ENCODE measurements at places on chromosomes 2 and 18.

DNA sequence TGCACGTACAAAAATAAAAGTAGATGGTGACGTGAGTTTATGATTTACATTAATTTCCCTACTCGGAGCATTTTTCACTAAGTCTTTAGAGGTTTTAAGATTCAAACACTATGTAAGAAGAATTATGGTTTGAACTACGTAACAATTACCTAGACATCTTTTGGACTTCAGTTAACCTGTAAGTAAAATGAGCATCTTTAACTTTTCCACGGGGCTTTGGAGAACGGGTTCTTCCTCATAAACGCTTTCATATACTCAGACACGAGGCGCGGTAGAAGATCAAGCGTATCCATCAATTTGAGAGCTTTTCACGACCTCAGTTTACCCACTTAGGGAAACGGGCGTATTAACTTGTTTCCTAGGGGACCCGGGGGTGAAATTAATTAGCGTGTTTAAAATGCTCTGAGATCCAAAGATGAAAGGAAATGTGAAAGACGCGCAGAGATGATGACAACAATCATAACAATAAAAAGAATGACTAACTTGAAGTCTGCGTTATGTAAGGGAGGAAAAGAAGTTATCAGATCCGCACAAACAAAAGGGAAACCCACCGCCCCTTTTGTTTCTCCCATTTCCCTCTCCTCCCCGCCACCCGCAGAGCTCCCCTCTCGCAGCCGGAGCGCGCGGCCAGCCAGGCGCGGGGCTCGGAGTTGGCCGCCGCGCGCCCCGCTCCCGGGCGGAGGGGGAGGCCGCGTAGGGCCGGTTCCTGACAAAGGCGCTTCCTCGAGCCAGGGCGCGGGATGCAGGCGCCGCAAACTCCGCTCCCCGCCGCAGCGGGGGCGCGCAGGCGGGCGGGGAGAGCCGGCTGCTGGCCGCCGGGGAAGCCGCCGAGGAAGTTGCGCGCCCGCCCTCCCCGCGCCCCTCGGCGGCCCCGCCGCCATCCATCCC lies 807 bp downstream of the PELI1 start:
- DNase-seq: peak; percentile 33

DNA sequence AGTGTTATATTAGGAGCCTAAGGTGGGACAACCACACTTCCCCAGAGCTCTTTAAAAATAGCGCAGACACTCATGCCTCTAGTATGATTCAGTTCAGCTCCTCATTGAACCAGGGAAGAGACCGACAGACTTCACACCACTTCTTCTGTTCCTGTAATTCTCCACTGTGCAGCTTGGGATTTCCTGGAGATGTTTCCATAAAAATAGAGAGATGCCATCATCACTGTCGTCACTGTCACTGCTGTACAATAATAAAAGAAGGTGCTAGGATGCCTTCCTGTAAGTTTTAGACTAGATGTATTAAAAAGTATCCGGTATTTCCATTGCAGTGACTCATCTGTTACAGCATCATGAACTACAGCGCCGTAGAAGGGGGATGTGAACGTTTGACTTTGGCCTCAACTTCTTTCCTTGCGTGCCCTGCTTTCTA lies 110.9 kb downstream of the FAM210A start:
- DNase-seq: no peak

- DNase-seq: no peak
Observed at GRCh38 chr2:158616480-158617000, 159.8 kb downstream of the PKP4 start.

GRCh38 chr2:26978061-26978596 lies 7.7 kb downstream of the MAPRE3 start:
- DNase-seq: no peak

DNA sequence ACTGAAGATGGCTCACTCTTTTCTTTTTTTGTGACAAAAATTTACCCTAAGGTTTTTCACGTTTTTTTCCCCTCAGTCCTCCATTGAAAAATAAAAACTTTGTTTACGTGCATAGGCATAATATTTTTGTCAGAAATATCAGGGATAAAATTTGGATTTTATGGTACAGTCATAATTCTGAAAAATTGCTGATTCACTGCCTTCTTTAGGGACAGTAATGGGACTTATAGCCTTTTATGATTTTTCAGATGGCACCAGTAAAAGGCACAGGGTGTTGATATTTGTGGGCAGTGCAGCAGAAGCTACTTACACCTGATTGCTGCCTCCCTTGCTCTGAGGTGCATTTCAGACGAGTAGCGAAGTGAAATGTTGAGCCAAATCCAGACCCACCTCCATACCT lies 139.4 kb upstream of the CDCA7 start:
- DNase-seq: no peak

DNA sequence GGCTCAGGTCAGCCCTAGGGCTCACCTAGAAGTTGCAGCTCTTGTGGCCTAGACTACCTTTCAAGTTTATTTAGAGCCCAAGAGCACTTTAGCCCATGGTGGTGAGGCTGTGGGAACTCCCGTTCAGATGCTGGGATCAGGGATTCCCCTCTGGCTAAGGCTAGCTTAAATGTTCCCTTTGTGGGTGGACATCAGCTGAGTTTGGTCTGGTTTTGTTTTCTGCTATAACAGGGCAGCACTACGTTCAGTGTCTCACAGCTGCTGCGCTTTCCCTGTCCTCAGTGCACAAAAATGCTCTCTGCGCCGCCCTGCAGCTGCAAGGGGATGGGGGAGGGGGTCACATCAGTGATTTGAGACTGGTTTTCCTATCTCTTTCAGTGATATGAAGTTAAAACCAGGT lies 170.5 kb upstream of the KCNJ3 start:
- no peak for DNase-seq
